ENCODE measurements at places on chromosomes 4 and X.
A peak's percentile ranks its signal among the peaks of the same experiment; 100 is the strongest.

- no peak overlapping the region for H3K4me3 ChIP-seq
- H3K36me3 ChIP-seq, result no peaks in the 10 kb centered on the region
- no peak overlapping the region for H3K27ac ChIP-seq
- DNase-seq, result no peak
- H3K27me3 ChIP-seq, result no peaks in the 10 kb centered on the region
These were observed 183.2 kb upstream of the PUDP start for GRCh38 chrX:7330971-7331746.

DNA sequence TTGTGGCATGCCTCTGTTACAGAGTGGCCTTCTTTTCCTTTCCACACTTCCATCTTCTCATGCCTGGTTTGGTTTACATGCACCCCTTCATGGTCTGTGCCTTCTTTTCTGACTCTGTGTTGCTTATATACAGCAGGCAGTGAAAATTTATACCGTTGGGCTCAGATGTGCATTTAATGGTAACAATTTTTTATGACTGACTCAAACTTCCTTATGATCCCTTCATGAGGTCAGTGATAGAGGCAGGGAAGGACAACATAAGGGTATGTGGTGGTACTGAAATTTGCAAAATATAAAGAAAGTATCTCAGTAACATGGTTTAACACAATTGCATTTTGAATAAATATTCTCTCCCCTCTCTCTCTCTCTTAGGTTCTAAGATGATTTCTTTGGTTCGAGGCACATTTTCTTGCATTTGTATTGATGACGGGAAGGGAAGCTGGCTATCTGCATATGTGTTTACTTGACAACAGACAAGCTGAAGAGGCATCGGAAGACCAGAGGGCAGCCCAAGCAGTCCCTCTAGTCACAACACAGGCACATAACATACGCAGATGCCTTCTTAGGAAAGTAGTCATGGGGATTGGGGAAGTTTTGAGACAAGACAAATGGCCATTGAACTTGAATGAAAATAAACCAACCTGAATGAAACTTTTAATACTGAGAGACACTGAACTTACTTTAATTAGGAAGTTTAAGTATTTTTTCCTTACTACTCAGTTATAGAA lies 163.3 kb upstream of the LEF1 start:
- DNase-seq, result no peak
- H3K36me3 ChIP-seq, result peaks cover 2% of the 10 kb centered on the region
- H3K27me3 ChIP-seq, result peaks cover 14% of the 10 kb centered on the region
- H3K4me1 ChIP-seq, result peaks cover 15% of the 10 kb centered on the region
- H3K4me3 ChIP-seq, result no peak overlapping the region

DNA sequence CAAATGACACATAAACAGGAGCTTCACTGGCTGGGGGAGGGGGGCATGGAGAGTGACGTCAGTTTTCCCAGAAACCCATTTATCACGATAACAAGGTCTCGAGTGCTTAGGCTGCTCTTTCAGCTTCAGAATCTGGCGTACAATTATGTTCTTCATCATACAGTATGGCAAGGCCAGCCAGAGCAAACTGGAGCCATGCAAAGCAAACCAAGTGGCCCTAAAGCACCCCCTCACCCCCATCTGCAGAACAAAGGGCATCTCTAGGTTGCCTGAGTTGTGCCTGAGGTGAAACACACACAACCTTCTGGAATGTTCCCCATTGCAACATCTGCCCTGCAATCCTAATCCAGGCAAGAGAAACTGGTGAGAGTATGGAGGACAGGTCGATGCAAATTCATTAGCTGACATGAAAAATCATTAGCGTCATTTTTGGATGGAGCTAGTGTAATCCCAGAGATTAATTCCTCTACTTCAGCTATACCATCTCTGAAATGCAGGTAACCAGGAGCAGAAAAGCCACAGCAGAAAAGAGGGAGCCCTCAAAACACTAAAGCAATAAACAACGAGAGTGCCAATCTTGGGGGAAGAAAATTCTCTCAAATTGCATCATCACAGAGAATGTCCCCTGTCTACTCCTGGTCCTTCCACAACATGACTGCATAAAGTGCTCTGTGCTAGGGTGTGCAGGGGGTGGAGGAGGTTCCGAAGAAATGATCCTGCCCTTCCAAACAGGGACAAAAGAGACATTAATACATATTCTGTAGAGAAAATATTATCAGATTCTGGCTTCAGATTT lies 1.8 kb downstream of the SEPTIN6 start:
- peak overlapping the region; percentile 98 for H3K4me3 ChIP-seq
- DNase-seq, result no peak
- H3K36me3 ChIP-seq, result peaks cover 8% of the 10 kb centered on the region
- no peaks in the 10 kb centered on the region for H3K27me3 ChIP-seq
- peak overlapping the region; percentile 98 for H3K27ac ChIP-seq

DNA sequence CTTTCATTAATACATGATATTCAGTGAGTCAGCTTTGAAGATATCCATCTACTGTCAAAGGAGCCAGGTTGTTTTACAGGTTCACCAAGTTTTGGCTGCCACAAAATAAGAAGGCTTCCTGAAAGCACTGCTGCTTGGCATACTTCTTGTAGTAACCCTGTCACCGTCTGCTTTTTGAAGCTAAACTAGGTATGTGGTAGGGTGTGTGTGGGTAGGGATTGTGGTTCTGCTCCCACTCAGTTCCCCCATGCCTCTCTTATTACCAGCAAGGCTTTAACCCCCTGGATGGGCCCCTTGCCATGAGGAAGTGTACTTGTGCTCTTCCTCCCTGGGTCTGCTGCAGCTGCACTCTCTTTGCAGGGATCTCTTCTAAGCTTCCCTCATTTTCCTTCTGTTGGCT lies 191.2 kb downstream of the BANK1 start:
- no peaks in the 10 kb centered on the region for H3K4me1 ChIP-seq
- no peak overlapping the region for H3K27ac ChIP-seq
- H3K27me3 ChIP-seq, result peaks cover 18% of the 10 kb centered on the region
- DNase-seq, result no peak

- no peak overlapping the region for H3K27ac ChIP-seq
- no peak for DNase-seq
- no peaks in the 10 kb centered on the region for H3K27me3 ChIP-seq
- peaks cover 11% of the 10 kb centered on the region for H3K4me1 ChIP-seq
These were observed 503.5 kb downstream of the MID1IP1 start for GRCh38 chrX:39304746-39305145.

- H3K4me3 ChIP-seq, result no peak overlapping the region
- peaks cover 2% of the 10 kb centered on the region for H3K27me3 ChIP-seq
- no peaks in the 10 kb centered on the region for H3K36me3 ChIP-seq
- no peak overlapping the region for H3K27ac ChIP-seq
These were observed 192.2 kb downstream of the ADGRA3 start for GRCh38 chr4:22323691-22324090.

DNA sequence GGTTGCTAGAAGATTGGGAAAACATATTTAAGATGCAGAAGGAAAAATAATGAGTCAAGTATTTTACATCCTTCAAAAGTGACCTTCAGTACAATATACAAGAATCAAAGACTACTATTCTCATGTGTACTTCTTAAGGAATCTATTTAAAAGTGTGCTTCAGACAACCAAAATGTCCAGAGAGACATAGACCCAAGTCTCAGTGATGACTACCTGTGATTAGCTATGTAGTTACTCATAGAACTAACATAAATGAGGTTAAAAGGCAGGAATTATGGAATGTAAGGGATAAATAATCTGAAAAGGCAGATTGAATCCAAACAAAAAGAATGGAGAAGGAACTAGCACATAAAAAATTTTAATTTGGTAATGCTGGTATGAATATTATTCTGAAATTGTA lies 634.7 kb upstream of the FAM241A start:
- no peak overlapping the region for H3K27ac ChIP-seq
- no peaks in the 10 kb centered on the region for H3K36me3 ChIP-seq
- no peaks in the 10 kb centered on the region for H3K27me3 ChIP-seq
- H3K4me3 ChIP-seq, result no peak overlapping the region
- no peak for DNase-seq
- no peaks in the 10 kb centered on the region for H3K4me1 ChIP-seq

Data from activated naive CD8-positive, alpha-beta T cell treated with anti-CD3 and anti-CD28 coated beads, Interleukin-2, amount 10 ng/mL, durations not matched to agents 7 days and 5 days (primary cell).